ENCODE measurements at places on chromosomes 1 and 21. TPM values are rescaled to one million over a fixed set of nuclear protein-coding genes. Genes with fewer than 3 reads are reported as not detected.

The C1orf185 gene
- not detected for total RNA-seq

DNA sequence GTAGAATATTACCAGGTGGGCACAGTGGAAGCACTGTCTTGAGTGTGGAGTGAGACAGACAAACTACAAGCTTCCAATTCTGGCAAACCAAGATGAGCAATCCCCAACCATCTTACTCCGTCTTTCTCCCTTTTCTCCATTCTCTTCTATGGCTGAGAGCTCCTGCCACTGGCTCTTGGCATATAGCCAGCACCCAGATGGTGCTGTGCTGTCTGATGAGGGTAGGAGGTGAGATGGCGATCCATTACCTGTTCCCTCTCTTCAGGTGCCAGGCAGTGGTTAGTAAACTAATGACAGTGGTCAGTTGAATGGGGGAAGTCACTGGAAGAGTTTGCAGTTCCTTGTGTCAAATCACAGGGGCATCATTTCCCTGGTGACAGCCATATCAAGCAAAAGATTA lies 108.4 kb downstream of the FNBP1L start:
- H3K27ac ChIP-seq, result no peak overlapping the region
- peaks cover 22% of the 10 kb centered on the region for H3K4me1 ChIP-seq
- DNase-seq, result no peak

- no peaks in the 10 kb centered on the region for H3K4me1 ChIP-seq
- DNase-seq, result no peak
- no peak overlapping the region for H3K4me3 ChIP-seq
- no peaks in the 10 kb centered on the region for H3K36me3 ChIP-seq
- H3K27ac ChIP-seq, result no peak overlapping the region
- no peaks in the 10 kb centered on the region for H3K27me3 ChIP-seq
Measured at GRCh38 chr1:89489047-89489729, 35.4 kb upstream of the LRRC8B start.

DNA sequence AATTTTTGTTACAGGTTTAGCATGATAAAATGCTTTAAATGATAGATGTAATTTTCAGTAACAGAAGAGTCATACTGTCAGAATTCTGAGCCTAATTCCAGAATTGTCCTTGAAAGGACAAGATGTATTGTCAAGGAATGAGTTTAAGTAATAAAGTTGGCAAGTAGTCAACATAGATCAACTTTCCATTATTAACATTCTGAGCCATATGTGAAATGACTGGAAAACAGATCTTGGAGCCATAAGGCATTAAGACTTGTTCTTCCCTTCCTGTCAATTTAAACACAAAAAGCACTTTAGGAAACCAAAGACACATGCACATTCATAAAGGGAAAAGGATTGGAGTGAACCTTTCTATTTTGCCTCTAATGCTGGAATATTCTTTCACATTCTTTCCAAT lies 107.0 kb downstream of the ODF2L start:
- no peak overlapping the region for H3K4me3 ChIP-seq
- no peaks in the 10 kb centered on the region for H3K27me3 ChIP-seq
- no peak for DNase-seq
- H3K27ac ChIP-seq, result no peak overlapping the region
- no peaks in the 10 kb centered on the region for H3K36me3 ChIP-seq

- H3K4me1 ChIP-seq, result no peaks in the 10 kb centered on the region
- H3K27me3 ChIP-seq, result no peaks in the 10 kb centered on the region
- H3K4me3 ChIP-seq, result no peak overlapping the region
- H3K27ac ChIP-seq, result no peak overlapping the region
- no peak for DNase-seq
Measured at GRCh38 chr1:109271458-109271857, 11.5 kb downstream of the PSRC1 start.

- H3K36me3 ChIP-seq, result no peaks in the 10 kb centered on the region
- H3K27me3 ChIP-seq, result no peaks in the 10 kb centered on the region
Measured at GRCh38 chr1:170114906-170115305, 30.9 kb upstream of the NTMT2 start.

GRCh38 chr1:179126338-179127060 lies 44.6 kb downstream of the TOR3A start:
- peaks cover 1% of the 10 kb centered on the region for H3K36me3 ChIP-seq
- H3K4me3 ChIP-seq, result no peak overlapping the region
- H3K4me1 ChIP-seq, result no peaks in the 10 kb centered on the region

The OR2T33 gene
- not detected for total RNA-seq
